Fibroblast of skin of right biceps (primary cell): ENCODE measurements at places on chromosomes 5 and 9.

DNA sequence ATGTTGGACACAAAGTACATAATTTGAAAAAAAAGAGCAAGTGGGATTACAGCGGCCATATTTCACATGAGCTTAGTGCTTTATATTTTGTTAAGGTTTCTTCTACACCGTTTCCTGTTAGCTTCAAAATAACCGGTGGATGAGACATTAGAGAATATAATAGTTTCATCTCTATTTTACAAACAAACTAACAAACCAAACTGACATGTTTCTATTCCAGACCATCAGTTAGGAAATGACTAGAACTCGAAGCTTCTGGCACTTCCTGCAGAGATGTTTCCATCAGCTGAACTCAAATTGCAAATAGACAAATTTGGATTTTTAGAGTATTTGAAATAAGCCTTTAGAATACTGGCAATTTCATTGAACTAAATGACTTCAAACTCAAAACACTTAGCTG lies 86.5 kb downstream of the MTRR start:
- DNase-seq, result no peak

- DNase-seq, result no peak
Measured at GRCh38 chr9:93955111-93955980, at the start of gene BARX1. BARX1 (minus strand) TSS chr9:93955355; CDS start chr9:93955146, 209 bp downstream.

DNA sequence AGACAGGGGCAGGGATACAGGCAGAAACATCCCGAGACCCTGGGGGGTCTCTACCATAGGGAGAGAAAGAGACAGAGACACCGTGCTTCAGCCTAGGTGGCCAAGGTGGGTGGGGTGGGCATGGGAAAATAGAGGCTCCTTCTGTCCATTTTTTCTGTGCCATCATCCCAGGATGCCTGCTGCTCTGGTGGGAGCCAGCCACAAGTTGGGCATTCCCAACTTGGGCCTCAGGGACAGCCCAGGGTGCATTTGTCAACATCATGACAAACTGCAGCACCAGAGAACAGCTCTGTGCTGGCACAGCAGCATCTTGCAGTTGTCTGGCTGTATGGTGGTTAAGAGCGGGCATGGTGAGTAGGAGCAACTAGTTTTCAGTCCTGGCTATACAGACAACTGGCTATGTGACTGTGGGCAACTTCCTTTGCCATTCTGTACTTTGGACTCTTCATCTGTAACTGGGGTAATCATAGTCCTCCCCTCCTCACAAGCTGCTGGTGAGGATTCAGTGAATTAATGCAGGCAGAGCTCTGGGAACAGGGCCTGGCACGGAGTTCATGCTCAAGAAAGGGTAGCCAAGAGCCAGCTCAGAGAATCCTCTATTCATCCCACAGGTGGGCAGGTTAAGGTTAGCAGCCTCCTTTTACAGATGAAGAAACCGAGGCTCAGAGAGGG lies 100.4 kb downstream of the RGS3 start:
- DNase-seq, result no peak

GRCh38 chr5:103358305-103358995 lies 99.9 kb downstream of the MACIR start:
- DNase-seq, result no peak

DNA sequence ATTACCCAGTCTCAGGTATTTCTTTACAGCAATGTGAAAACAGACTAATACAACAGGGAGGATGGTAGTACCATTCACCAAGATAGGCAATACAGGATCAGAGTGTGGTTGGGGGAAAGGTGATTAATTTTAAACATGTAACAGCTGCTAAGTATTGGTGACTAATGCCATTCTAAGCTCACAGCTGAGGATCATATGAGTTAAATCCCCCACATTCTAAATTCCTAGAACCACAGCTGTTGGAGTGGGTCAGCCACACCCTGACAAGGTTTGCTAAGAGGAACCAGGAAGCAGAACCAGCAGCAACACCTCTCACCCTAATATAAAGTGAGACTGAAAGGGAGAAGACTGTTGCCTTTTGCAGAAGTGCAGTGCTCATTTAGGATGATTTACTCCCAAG lies 24.8 kb downstream of the HSPB3 start:
- peak; percentile 16 for DNase-seq

- no peak for DNase-seq
Measured at GRCh38 chr5:89045216-89045615, 162.2 kb upstream of the MEF2C start.

DNA sequence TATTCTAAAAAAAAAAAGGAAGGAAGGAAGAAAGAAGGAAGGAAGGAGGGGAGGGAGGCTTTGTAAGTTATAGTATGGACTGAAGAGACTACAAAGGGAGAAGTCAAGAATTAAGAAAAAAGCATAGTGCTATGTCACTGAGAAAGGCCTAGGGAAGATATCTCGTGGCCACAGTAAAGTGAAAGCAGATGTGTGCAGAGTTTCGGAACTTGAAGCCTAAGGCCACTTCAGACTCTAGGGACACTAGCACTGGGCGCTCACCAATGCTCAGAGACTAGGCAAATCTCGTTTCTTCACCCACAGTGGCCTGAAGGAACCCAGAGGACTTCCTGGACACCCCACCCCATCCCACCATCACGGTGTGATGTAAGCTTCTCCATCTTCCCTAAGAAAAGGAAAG lies 181.4 kb upstream of the TRPM3 start:
- DNase-seq, result peak; percentile 16

- DNase-seq, result no peak
Measured at GRCh38 chr5:25701936-25702335, 1057.2 kb upstream of the CDH10 start.

- no peak for DNase-seq
Measured at GRCh38 chr9:123561046-123561445, 205.0 kb downstream of the CRB2 start.

DNA sequence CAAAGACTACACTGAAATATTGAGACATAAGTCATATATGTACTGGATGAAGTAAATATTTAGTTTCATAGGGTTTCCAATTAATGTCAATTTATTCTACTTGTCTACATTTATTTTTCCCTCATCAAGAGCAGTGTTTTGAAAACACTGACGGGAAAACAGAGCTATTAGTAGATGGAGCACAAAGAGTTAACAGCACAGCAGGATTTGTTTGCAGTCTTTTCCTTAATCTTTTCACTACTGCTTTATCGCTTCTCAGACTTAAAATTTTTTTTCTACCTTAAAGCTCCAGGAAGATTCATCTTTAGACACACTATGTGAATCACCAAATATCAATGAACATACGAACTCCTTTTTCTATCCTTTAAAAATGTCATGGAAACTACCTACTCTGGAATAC lies 25.6 kb downstream of the PGGT1B start:
- no peak for DNase-seq
